Fibroblast of the conjunctiva (primary cell): ENCODE measurements at places on chromosomes 5 and 9.

GRCh38 chr5:119177226-119177625, 106.3 kb downstream of the DMXL1 start:
- DNase-seq, result no peak

GRCh38 chr9:9625248-9625647, 987.6 kb downstream of the PTPRD start:
- no peak for DNase-seq

DNA sequence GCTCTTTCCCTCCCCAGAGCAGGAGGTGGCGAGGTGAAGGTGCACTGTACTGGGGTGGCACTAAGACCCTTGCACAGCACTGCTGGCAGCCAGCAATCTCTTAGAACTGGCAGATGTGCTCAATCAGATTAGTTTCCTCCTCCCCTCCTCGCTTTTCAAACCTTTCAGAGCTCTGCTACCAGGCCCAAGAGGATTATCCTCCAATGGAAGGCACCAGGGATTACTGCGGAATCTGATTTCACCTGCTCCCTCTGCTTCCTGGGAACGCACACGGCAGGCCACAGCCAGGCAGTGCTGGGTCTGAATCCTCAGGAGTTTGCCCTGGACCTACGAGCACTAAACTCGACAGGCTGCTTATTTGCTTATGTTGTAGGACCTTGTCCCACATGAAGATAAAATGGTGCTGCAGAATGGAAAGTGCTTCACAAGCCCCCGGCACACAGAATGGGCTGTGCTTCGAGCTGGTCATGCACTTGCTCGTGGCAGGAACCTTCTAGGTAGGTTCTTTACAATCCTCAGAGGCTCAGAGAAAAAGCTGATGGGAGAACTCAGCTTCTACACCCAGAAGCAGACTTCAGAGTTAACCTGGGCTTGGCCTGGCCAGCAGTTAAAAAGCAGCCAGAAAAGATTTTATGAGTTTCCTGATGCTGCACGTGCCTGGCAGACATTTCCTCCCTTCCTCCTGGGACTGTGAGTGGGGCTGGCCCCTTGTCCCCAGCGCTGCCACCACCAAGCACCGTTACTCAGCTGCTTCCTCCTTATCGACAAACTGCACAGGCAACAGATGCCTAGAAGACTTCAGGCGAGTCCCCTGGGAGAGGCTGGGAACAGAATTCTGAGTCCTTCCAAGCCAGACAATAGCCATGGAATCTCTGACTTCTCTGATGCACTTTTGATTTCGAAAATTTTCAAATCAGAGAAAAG, 33.1 kb downstream of the FABP6 start:
- no peak for DNase-seq

- no peak for DNase-seq
These were observed 128.6 kb upstream of the MAST4 start for GRCh38 chr5:66467564-66467963.

DNA sequence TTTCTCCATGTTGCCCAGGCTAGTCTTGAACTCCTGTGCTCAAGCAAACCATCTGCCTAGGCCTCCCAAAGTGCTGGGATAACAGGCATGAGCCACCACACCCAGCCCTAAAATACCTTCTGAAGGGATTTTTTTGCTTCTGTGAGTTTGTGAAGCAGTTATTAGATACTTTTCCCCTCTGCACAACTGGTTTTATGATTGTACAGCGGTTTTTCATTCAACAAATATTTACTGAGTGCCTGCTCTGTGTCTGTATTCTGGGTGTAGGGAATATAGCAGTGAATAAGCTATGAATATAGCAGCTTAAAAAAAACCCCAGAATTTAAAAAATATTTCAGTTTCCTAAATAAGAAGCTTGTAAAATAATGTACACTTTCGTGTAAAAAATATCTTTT, 2.3 kb downstream of the SNX24 start:
- DNase-seq, result no peak

- DNase-seq, result no peak
These were observed 26.4 kb upstream of the RNF130 start for GRCh38 chr5:180097926-180098325.

GRCh38 chr9:90838098-90838497, 36.5 kb downstream of the SYK start:
- DNase-seq, result no peak

DNA sequence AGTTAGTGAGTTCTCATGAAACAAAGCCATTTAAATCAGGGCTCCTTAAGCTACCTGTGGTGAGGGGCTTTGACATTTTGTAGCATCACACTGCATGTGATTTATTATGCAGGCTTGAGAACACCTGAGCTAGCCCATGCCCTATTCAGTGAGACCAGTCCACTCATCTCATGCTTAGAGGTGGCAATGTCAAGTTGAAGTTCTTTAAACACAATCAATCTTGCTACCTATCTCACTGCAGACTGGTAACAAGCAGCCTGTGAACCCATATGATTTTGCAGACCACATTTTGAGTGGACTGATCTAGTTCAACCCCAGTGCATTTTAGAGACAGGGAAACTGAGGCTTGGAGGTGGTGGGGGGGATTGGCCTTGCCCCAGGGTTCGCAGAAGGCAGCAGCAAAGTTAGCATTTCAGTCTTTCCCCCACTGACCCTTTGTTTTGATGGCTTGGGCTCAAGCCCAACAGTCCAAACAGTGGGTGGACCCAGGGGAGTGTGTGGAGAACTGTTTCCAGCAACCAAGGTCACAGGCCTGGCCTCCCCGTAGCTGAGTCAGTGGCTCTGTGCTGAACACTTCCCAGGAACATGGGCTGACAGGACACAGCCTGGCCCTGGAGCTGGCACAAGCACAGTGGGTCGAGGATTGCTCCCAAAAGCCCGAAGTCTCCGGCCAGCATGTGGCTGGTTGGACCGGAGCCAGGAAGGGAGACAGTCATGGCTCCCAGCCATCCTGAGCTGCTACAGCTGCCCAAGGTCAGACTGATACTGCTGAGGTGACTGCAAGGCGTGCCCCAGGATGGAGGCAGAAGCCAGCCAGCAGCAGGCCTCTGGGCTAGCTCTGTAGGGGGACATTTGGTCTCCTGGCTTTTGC, 95.3 kb downstream of the RGS3 start:
- peak; percentile 72 for DNase-seq

DNA sequence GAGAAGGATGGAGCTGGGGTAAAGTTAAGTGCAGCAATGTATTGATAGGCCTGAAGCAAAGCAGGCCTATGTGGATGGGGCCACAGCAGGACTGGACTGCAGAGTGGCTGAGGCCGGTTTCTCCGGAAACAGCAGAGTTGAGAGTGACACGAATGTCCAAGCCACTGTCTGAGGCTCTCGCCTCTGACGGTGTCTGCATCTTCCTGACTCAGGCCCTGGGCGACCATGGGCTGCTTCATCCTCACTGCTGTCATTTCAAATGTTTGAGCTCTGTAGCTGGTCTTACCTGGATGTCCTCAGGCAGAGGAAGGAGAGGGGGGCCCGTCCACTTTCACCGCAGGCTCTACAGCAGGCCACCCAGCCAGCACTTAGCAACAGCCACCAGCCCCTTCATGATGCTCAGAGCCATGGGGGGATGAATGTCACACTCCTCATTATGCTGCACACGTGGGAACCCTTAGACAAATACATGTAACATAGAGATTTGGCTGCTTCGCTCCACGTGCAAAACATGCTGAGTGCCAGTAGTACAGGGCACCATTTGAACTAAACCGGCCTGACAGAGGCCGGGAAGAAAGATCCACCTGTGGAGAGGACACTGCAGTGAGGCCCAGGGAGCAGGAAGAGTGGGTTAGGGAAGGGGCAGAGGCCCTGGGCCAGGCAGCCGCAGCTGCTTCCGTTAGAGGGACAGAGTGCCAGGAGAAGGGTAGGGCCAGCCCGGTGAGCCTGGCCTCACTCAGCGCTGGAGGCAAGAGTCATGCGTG, 31.7 kb upstream of the NXNL2 start:
- DNase-seq, result no peak

GRCh38 chr9:92406477-92406876, 2.1 kb upstream of the OGN start:
- DNase-seq, result no peak

DNA sequence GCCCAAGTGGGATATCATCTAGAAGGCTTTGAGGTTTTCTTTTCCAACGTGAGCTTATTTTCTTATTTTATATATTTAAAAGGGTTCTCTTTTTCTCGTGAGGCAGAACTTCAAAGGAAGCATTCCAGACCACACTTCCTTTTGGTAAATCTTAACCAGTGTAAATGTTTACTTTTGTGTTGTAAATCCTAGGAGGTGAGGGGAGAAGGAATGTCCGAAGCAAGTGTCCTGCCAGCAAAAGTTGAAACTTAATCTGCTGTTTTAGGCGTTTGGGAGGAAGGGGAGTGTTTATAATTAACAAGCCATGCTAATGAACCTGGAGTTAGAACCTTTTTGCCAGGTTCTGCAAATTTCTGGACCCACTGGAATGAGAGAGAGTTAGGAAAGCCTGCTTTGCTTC, 37.9 kb downstream of the WWC1 start:
- DNase-seq, result no peak

DNA sequence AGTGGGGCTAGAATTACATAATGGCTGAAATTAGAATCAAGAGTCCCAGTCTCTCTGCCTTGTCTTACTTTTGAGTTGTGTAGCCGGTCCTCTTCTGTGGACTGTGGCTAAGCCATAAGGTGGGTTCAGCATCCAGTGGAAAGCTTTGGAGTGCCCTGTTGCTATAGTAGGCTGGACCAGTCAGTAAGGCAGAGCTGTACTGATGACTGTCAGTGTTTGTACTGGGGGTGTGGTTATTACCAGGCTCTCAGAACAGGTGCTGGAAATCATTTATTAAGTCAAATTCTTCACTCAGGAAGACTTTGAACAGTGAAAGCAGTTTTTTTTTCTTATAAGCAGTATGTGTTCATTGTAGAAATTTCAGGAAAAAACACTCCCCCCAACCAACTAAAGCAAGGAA, 129.4 kb downstream of the ZSWIM6 start:
- no peak for DNase-seq

DNA sequence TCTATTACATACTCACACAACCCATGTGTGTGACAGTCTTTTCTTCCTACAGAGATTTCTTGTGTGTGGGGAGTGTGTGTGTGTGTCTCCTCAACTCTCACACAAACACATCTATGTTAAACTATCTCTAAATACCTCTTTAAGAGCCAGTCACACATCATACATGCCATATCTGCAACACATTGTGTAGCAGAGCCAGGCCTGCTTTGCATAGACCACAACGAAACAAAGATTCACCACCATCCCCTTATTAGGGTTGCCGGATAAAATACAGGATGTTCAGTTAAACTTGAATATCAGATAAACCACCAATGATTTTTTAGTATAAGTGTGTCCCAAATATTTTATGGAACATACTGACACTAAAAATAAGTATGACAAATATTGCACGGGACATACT, 2.3 kb downstream of the FAM170A start:
- DNase-seq, result no peak

GRCh38 chr5:79267180-79267579, 31.2 kb downstream of the JMY start:
- no peak for DNase-seq

- DNase-seq, result no peak
These were observed 344.2 kb downstream of the SPATA31D1 start for GRCh38 chr9:82332774-82333152.

DNA sequence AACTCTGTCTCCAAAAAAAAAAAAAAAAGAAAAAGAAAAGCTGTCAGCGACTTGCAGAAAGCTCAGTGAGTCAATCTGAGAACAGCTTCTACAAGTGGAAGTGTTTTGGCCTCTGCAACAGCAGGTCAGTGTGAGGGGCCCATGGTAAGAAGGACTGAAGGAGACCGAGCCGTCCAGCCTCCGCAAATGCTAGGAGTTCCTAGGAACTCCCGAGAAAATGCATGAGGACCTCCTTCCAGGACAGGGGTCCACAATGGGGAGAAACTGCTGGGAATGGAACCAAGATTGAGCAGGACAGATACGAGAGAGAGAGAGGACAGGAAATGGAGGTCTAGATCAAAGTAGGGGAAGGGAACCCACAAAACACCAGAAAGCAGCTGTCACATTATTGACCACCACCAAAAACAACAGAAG, 180.5 kb downstream of the CRB2 start:
- DNase-seq, result no peak

GRCh38 chr5:159040181-159040580, 59.5 kb downstream of the EBF1 start:
- DNase-seq, result no peak

DNA sequence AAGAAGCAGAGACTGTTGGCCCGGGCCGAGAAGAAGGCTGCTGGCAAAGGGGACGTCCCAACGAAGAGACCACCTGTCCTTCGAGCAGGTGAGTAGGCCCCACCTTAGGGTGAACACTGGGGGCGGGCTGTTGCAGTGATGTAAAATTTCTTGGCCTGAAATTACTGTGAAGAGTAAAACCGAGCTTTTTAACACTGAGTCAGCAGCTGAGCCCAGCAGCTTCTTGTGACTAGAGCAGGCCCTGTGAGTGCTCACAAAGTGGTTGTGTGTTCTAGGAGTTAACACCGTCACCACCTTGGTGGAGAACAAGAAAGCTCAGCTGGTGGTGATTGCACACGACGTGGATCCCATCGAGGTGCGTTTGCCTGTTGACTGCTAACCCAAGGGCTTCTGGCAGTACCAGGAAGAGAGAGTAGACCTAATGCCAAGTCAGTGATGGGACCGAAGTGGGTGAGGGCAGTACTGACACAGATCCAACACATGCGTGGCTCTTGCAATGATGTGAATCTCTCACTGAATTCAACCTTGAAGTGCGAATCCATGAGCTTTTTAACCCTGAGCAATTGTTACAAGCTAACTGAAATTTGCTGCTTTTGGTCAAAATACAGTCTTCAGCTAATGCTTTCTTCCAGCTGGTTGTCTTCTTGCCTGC, 2.1 kb downstream of the RPL7A start:
- no peak for DNase-seq
